Right lobe of liver (tissue), 6 donors: ENCODE measurements at places on chromosomes 6 and 20.

GRCh38 chr6:38640216-38640909, 634 bp upstream of the BTBD9 start:
- peak; percentile 24 for DNase-seq

GRCh38 chr6:16229700-16230099, 8.7 kb upstream of the GMPR start:
- no peak for DNase-seq

- DNase-seq = no peak
These were observed 12.0 kb upstream of the SLC2A12 start for GRCh38 chr6:134064461-134064860.

DNA sequence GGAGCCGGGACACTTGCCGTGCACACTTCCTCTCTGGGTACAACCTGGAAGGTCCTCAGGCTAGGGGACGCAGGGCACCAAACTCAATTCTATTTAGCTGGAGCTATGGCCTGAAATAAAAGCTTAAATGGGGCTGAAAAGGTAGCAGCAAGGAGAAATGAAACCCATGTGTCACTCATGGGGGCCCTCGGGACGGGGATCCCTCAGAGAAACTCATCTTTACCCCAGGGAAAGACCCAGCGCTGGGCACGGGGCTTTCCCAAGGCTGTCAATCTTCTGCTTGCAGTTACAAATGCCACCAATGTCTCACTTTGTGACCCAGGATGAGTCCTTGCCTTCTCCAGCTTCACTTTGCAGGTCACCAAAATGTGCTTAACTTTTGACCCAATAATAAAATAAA, 16.5 kb downstream of the SNAI1 start:
- no peak for DNase-seq

DNA sequence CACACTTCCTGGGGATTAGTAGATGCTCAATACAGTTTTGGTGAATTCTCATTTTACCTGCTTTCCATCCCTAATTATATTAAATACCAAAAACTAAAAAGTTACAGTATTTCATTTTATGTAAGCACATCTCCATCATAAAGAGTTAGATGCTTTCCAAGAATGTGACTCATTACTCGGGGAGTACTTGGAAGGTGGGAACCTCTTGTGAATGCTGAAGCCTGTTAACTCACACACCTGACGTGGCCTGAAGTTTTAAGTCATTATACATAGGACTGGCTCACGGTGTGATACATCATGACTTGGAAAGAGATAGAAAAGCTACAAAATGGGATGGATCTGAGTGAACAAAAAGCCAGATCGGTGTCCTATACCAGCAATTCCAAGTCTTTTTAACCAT, 2.2 kb upstream of the OSER1 start:
- no peak for DNase-seq

- DNase-seq = no peak
These were observed 28.0 kb downstream of the PEX3 start for GRCh38 chr6:143478479-143479062.

- no peak for DNase-seq
These were observed 65.7 kb upstream of the EEF1A1 start for GRCh38 chr6:73586416-73586974.
